ENCODE measurements at places on chromosomes 4 and X.
A peak's percentile ranks its signal among the peaks of the same experiment; 100 is the strongest.

DNA sequence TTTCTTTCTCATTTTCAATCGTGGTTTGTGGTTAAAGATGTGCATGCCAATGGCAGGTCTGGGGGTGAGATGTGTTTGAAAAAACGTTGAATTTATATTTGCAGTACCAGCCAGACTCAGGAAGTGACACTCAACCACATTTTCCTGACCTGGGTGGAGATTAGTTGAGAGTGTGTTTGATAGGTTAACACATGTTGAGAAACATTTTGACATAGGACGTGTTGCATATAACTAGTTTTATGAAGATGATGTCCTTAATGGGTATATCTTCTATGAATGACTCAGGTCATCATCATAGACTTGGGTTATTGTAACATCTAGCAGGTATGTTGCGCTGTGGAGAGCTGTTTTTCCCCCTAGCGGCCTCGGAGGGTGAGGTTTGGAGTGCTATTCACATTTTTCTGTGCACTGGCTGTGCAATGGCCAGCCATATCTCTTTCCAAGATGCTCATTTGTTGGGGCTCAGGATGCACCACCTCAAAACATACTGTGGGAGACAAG, 21.7 kb upstream of the CD38 start:
- peak; percentile 48 for DNase-seq

GRCh38 chr4:130186931-130187330, 1091.0 kb downstream of the C4orf33 start:
- DNase-seq = no peak

DNA sequence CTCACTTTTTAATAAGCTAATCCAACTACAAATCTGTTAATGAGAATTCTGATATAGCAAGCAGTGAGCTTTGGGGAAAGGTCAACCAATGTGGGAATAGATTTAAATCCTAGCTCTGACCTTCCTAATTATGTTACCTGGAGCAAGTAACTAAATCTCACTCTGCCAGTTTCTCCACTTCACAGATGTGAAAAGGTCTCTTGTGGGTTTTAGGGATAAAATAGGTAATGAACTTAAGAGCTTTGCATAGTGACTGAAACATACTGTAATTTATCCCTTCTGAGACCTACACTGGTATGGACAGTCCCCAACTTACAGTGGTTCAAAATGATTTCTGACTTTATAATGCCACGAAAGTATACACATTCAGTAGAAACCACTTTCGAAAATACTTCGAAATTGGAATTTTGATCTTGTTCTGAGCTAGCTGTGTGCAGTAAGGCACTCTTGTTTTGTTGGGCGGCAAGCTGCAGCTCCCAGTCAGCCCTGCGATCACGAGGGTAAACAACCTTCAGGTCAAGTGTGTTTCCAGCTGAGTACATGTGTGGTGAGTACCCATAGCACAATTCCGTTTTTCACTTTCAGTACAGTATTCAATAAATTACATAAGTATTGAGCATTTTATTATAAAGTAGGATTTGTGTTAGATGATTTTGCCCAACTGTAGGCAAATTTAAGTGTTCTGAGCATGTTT, 93.7 kb downstream of the ADGRL3 start:
- no peak for DNase-seq

- no peak for DNase-seq
Measured at GRCh38 chr4:105374071-105374470, 99.8 kb downstream of the PPA2 start.

DNA sequence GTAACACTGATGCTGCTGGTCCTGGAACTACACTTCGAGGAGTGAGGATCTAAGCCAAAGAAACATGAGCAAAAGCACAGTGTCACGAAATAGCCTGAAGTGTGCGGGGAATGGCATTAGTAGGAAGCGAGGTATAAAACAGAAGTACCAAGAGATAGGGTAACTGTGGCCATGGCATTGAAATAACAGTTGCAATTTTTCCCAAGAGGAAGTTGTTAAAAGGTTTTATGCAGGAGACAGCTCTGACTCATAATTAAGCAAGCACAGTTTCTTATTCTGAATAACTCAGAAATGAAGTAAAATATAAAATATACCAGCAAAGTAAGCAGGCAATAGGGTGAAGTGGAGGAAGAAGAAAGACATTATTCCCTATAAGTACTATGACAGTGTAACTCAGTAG, 90.3 kb upstream of the TMEM150C start:
- no peak for DNase-seq

- DNase-seq = no peak
Measured at GRCh38 chr4:78207951-78208350, 150.8 kb downstream of the FRAS1 start.

- DNase-seq = no peak
Measured at GRCh38 chrX:54817220-54817820, 9.8 kb downstream of the MAGED2 start.

DNA sequence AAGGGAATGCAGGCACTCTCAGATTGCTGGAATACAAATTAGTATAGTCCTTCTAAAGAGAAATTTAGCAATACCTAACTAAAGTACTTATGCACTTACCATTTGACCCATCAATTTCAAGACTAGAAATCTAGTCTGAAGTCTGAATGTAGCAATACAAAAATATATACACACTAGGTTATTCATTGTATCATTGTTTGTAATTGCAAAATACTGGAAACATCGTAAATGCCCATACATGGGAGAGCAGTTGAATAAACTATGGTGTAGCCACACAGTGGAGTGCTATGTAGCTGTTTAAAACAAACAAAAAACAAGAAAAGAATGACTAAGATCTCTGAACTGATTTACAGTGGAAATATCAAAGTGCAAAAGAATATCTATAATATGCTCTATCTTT, 346.4 kb downstream of the ZNF674 start:
- no peak for DNase-seq

DNA sequence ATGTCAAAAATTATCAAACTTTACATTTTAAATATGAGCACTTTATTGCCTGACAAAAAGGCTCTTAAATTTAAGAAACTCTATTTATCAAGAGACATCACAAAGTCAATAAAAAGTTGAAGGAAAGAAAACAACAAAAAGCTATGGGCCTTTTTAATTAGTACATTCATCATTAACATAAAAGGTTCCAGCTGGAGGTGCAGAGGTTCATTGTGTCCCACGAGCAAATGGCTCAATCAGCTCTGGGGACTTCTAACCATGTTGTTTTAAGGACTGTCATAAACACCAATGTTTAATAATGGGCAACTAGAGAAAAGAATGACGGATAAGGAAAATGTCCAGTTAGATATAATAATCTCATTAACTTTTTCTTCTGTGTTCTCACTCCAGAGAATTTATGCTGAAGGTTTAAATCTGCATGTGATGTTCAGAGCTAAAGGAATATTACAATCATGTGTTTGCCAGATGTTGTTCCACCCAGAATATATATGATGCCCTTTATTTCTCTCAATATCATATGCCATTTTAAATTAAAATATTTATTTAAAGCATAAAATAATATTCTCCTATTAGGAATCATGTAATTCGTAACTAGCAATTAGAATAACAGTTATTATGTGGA, 840.3 kb upstream of the ADGRL3 start:
- no peak for DNase-seq

DNA sequence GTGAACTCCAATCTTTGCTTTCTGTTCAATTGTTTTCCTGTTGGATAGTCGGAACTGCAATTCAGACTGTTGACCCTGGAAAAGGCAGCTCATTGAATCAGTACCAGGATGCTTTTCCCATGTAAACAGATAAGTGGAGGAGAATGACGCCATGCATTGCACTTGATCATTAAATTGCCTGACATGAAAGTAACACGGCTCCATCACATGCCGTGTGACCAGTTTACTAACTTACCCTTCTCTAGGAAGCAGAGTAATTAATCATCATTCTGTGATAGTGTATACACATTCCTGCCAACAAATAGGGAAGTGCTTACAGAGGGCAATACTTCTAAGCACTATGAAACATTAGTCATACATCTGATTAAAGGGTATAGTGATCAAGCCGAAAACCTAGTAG, 101.4 kb downstream of the PPARGC1A start:
- no peak for DNase-seq

DNA sequence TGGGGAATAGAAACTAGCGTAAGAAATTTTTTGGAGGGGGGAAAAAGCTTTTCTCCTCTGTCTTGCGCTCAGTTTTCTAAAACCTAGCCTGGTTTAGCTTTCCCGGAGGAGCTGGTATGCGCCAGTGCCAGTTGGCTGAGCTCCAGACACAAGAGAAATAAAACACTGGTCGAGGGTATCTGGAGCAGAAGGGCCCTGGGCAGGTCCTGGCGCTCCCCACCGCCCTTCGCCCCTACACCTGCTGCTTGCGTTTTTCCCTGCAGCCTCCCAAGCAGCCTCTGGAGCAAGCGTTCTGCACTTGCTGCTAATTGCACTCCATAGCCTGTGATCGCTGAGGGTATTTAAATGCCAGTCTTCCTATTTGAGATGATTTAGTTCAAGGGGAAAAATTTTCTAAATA, 816 bp downstream of the EREG start:
- no peak for DNase-seq

- no peak for DNase-seq
Measured at GRCh38 chr4:100834616-100835015, 316.8 kb upstream of the EMCN start.

DNA sequence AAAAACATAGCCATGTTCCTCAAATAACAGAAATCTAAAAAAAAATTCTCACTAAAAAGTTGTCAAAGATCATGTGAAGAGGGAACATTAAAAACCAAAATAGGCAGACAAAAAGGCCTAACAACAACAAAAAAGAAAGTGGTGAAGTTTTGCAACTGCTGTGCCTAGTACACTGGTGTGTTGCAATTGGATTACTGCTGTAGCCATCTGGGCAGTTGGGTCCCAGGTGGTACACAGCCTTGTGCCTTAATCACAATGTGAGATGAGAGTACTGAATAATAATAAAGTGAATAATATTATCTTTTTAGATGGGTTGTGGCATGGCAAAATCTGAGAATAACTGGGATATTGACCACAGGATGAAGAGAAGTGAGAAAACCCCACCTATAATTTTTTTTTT, 12.0 kb downstream of the C4orf54 start:
- no peak for DNase-seq

GRCh38 chr4:167989815-167990214, 102.5 kb upstream of the ANXA10 start:
- no peak for DNase-seq

DNA sequence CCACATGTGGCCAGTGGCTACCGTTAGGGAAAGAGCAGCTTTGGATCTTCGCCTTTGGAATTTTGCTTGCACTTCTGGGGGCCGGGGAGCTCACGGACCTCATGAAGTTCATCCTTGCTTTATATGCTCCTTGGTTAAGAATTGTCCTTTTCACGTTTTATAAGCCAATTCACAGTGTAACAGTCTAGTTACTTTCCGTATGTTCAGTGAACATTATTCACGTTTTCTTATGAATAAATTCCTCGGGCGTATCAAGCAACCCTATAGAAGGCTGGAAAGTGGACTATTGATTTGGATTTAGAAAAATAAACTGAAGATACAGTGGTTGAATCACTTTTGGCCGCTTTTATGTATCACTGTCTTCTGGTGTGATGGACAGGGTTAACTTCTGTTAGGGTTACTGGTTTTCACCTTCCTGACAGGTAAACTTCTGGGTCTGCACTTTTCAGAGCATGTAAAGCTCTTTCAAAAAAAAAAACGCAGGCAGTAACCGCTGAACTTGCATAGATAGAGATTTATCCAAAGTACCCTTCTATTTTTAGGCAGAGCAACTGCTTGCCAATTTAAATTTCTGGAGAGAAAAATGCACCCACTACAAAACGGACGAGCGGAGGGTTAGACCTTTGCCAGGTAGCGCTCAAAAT, 569 bp upstream of the PDLIM5 start:
- DNase-seq = no peak

- DNase-seq = no peak
Measured at GRCh38 chrX:109880629-109881028, 122.3 kb upstream of the TMEM164 start.

- DNase-seq = no peak
Measured at GRCh38 chr4:6618386-6619115, 21.9 kb upstream of the MRFAP1 start.

DNA sequence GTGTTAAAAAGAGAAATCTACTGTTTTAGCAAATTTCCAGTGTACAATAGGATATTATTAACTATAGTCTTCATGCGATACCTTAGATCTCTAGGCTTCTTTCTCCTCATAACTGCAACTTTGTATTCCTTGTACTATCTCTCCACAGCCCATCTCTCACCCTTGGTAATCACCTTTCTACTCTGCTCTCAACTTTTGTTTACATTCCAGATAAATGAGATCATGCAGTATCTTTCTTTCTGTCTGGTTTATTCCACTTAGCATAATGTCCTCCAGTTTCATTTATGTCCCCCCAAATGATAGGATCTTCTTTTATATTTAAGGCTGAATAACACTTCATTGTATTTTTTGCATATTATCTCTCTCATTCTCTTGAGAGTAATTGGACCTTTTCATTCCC, 165.5 kb downstream of the HS3ST1 start:
- no peak for DNase-seq

GRCh38 chr4:135838889-135839288, 1637.3 kb upstream of the PABPC4L start:
- DNase-seq = no peak

DNA sequence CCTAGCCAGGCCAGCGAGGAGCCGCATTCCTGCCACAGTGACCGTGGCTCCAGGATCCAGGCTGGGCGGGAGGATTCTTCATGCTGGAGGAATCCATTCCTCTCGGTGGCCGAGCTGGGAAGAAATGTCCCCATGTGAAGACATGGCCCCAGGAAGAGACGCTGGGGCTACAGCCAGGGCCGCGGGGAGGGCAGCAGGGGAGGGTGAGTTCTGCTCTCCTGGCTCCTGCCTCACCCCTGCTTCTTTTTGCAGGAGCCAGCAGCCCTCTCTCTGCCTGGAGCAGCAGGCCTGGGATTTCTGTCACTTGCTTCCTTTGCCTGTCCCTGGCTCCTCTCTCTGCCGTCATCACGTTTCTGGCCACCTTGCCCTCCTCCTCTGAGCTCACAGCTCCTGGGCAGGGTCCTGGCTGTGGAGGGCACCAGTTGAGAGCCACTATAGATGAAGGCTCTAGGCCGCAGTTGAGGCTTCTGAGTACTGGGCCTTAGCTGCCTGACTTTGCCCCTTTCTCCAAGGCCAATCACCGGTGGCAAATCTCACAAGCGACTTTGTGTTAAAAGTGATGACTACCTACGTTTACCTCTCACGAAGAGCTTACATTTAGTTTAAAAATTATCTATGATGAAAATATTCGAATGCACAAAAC, 48.3 kb downstream of the ENPP6 start:
- no peak for DNase-seq

DNA sequence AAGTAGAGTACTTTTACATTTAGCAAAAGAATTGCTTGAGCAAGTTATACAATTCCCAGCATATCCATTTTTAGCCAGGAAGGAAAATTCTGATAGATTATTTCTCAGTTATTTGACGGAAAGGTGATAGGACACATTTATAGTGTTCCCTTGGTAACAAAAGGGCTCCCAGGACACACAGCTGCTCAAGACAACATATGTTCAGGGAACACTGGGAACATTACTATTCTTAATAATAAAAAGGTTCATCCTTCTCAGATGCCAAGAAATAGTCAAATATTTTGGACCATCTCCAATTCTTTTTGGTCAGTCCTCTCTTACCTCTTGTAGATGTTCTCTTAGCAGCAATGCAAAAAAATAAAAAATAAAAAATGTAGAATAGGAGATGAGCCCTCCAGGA, 66.8 kb upstream of the SMAD1 start:
- no peak for DNase-seq
